ENCODE measurements at places on chromosomes 3 and 15.
A peak's percentile ranks its signal among the peaks of the same experiment; 100 is the strongest.

DNA sequence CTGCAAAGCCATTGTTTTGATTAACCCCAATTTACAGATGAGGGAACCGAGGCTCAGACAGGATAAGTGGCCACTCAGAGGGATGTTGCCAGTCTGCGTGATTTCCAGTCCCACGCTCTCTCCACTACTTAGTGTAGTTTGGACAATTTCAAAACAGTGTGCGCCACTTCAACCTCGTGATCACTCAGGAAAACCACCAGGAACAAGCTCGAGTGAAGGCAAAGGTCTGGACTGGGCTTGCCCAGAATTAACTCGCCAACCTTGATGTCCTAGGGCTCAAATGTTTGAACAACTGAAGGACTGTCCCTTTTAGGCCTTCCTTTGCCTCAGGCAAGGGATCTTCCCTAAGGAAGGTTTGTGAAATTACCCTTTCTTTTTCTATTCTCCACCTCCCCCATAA, 124.2 kb upstream of the LMOD3 start:
- no peaks in the 10 kb centered on the region for H3K36me3 ChIP-seq
- peaks cover 3% of the 10 kb centered on the region for H3K27me3 ChIP-seq
- H3K4me3 ChIP-seq = no peak overlapping the region
- H3K27ac ChIP-seq = no peak overlapping the region
- H3K4me1 ChIP-seq = peaks cover 3% of the 10 kb centered on the region

- H3K27me3 ChIP-seq = no peaks in the 10 kb centered on the region
- peaks cover 3% of the 10 kb centered on the region for H3K36me3 ChIP-seq
- no peaks in the 10 kb centered on the region for H3K4me1 ChIP-seq
- no peak for DNase-seq
- no peak overlapping the region for H3K4me3 ChIP-seq
These were observed 612.9 kb upstream of the TBL1XR1 start for GRCh38 chr3:177810162-177810623.

DNA sequence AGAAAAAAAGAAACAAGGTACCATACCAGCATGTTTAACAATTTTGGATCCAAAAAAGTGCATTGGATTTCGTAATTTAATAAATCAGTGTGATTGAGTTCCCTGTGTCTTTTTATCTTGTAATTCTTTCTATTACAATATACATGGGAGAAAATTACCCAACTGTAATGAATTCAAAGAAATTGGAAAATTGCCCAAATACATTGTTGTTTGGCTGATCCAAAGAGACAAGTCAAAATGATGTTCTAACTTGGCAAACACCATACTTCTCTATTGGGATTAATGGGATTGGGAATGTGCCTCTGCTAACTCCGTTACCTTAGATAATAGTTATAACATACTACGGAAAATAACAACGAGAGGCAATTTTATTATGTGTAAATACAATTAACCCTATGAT, 1097.1 kb downstream of the ROBO1 start:
- H3K36me3 ChIP-seq = no peaks in the 10 kb centered on the region
- H3K27ac ChIP-seq = no peak overlapping the region
- H3K27me3 ChIP-seq = no peaks in the 10 kb centered on the region
- no peak overlapping the region for H3K4me3 ChIP-seq
- no peaks in the 10 kb centered on the region for H3K4me1 ChIP-seq
- DNase-seq = no peak

- no peaks in the 10 kb centered on the region for H3K36me3 ChIP-seq
- no peak overlapping the region for H3K4me3 ChIP-seq
- no peak overlapping the region for H3K27ac ChIP-seq
- no peak for DNase-seq
These were observed 331.7 kb downstream of the MAGI1 start for GRCh38 chr3:65706776-65707568.

GRCh38 chr3:30749230-30749629, 142.8 kb downstream of the TGFBR2 start:
- peaks cover 20% of the 10 kb centered on the region for H3K4me1 ChIP-seq
- H3K27me3 ChIP-seq = no peaks in the 10 kb centered on the region
- H3K27ac ChIP-seq = no peak overlapping the region
- no peaks in the 10 kb centered on the region for H3K36me3 ChIP-seq
- no peak overlapping the region for H3K4me3 ChIP-seq

- H3K36me3 ChIP-seq = no peaks in the 10 kb centered on the region
- H3K4me1 ChIP-seq = peaks cover 7% of the 10 kb centered on the region
- no peak for DNase-seq
- peaks cover 12% of the 10 kb centered on the region for H3K27me3 ChIP-seq
- H3K4me3 ChIP-seq = no peak overlapping the region
These were observed 9.8 kb upstream of the TXNRD3 start for GRCh38 chr3:126664591-126665214.

DNA sequence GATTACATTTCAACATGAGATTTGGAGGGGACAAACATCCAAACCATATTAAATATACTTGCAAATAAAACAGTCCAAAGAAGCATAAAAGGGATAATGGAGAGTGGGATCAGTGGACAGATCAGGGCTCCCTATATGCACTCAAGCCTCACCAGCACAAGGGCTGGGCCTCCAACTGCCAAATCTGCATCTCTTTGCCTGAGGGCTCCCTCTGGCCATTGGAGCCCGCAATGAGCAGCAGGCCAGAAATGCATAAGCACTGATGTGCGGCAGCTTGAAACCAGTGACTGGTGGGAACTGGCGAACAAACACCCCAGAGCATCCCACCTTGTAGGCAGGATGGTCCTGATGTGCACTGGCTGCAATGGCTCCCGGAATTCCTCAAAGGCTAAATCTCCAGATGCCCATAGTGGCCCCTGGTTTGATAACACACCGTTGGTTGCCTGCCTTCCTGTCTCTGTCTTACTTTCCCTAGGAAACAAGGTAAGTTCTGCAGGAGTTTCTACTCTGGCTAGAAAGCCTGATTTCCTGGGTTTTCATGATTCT, 55.9 kb upstream of the POMGNT2 start:
- no peak overlapping the region for H3K4me3 ChIP-seq
- no peaks in the 10 kb centered on the region for H3K27me3 ChIP-seq
- no peak for DNase-seq
- peak overlapping the region; percentile 99 for H3K27ac ChIP-seq
- H3K4me1 ChIP-seq = peaks cover 27% of the 10 kb centered on the region
- peaks cover 21% of the 10 kb centered on the region for H3K36me3 ChIP-seq

- no peaks in the 10 kb centered on the region for H3K4me1 ChIP-seq
- no peak for DNase-seq
- no peak overlapping the region for H3K4me3 ChIP-seq
- no peaks in the 10 kb centered on the region for H3K27me3 ChIP-seq
- H3K36me3 ChIP-seq = no peaks in the 10 kb centered on the region
These were observed 80.4 kb downstream of the PLOD2 start for GRCh38 chr3:146080578-146080977.

GRCh38 chr15:71705151-71705550, 105.2 kb upstream of the NR2E3 start:
- no peaks in the 10 kb centered on the region for H3K4me1 ChIP-seq
- peaks cover 7% of the 10 kb centered on the region for H3K27me3 ChIP-seq
- no peak overlapping the region for H3K4me3 ChIP-seq
- no peak for DNase-seq

GRCh38 chr3:138497021-138497420, 62.6 kb downstream of the ESYT3 start:
- H3K36me3 ChIP-seq = peaks cover 16% of the 10 kb centered on the region
- no peak for DNase-seq
- no peaks in the 10 kb centered on the region for H3K27me3 ChIP-seq
- H3K27ac ChIP-seq = no peak overlapping the region

DNA sequence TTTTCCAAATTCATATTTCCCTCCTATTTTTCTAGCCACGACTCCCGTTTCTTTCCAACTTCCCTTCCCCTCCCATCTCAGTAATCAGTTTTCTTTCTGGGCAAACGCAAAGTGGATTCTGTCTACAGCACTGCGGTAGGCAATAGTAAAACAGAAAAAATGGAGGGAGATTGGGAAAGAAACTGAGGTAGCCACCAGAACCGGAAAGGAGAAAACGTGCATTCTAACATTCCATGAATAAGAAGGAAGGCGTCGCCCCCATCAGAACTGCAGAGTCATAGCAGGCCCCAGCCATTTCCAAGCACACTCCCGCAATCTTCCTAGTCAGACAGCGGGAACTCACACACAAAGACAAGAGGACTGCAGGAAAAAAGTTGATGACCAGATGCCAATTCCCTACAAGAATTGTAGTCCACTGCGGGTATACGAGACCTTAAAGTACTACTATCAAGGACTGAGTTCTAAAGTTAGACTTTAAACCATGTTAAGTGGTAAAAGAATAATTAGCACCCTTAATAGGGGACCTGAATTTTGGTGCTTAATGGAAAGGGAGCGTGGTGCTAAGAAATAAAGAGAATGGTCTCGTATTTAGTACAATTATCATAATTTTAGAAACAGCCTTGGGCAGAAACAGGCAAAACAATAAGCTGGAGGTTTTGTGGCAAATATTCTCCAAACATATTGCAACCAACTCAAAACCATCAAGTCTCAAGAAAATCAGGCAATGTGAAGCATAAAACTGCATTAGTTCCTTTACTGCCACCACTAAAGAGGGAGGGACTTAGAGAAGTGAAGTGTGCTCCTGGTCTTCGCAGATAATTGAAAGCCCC, 1.4 kb downstream of the PFN2 start:
- H3K36me3 ChIP-seq = peaks cover 1% of the 10 kb centered on the region
- peak overlapping the region; percentile 78 for H3K4me3 ChIP-seq
- peaks cover 39% of the 10 kb centered on the region for H3K27me3 ChIP-seq
- no peak overlapping the region for H3K27ac ChIP-seq
- peaks cover 13% of the 10 kb centered on the region for H3K4me1 ChIP-seq

DNA sequence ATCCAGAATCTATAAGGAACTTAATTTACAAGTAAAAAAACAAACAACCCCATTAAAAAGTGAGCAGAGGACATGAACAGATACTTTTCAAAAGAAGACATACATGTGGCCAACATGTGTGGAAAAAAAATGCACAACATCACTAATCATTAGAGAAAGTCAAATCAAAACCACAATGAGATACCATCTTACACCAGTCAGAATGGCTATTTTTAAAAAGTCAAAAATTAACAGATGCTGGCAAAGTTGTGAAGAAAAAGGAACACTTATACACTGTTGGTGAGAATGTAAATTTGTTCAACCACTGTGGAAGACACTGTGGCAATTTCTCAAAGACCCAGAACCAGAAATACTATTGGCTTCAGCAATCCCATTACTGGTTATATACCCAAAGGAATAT, 830.0 kb upstream of the ALCAM start:
- H3K4me3 ChIP-seq = no peak overlapping the region
- H3K36me3 ChIP-seq = no peaks in the 10 kb centered on the region
- DNase-seq = no peak

- peaks cover 8% of the 10 kb centered on the region for H3K36me3 ChIP-seq
- H3K27ac ChIP-seq = peak overlapping the region; percentile 89
- H3K27me3 ChIP-seq = no peaks in the 10 kb centered on the region
- no peak for DNase-seq
- H3K4me1 ChIP-seq = peaks cover 22% of the 10 kb centered on the region
These were observed 23.4 kb upstream of the GATM start for GRCh38 chr15:45401665-45402161.
